ENCODE measurements at places on chromosomes 7 and 10. TPM values are rescaled to one million over a fixed set of nuclear protein-coding genes. Genes with fewer than 3 reads are reported as not detected.
A peak's percentile ranks its signal among the peaks of the same experiment; 100 is the strongest.

DNA sequence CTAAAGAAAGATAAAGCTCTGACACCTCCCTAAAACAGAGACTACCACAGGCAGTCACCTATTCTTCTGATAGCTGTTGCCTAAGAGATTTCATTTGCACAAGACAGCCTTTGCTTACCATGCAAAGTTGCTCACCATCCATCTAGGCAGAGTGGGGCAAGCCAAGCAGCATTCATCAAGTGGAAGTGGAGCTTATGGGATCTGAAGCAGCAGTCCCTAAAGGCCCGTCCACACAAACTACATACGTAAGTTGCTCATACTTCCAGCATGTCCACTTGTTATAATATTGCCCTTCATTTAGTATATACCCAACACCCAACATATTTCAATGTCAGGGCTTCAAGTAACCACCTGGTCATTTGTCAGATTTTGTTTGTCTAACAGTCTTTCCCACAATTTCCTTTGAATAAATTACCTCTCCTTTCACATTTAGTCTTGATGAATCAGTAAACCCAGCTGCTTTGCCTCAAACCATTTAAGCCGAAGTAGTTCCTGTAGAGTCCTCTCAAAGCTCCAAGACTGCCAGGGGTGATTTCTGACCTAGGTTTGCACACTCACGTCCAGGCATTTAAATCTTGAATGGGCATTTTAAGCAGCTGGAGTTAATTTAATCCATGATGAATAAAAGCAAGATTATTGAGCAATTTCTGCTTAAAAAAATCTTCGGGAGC, 67.9 kb downstream of the ATAD1 start:
- no peak for DNase-seq

DNA sequence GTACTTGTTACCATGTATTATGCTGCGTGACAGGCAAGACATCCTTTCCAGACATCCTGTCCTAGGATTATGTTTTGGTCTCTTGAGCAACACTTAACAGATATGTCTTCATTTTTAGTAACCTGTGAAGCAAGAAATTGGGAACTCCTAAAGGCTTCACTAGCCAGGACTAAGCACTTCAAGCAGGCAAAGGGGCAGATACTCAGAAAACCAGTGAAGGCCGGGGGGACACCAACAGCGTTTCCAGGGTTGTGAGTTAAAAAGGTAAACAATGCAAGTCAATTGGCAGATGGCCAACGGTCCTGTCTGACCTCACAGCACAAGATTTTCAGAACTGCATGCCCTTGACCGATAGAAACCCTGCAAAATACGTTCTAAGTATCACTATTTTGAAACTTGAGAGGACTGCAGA, 77.6 kb upstream of the SFMBT2 start:
- no peak for DNase-seq

DNA sequence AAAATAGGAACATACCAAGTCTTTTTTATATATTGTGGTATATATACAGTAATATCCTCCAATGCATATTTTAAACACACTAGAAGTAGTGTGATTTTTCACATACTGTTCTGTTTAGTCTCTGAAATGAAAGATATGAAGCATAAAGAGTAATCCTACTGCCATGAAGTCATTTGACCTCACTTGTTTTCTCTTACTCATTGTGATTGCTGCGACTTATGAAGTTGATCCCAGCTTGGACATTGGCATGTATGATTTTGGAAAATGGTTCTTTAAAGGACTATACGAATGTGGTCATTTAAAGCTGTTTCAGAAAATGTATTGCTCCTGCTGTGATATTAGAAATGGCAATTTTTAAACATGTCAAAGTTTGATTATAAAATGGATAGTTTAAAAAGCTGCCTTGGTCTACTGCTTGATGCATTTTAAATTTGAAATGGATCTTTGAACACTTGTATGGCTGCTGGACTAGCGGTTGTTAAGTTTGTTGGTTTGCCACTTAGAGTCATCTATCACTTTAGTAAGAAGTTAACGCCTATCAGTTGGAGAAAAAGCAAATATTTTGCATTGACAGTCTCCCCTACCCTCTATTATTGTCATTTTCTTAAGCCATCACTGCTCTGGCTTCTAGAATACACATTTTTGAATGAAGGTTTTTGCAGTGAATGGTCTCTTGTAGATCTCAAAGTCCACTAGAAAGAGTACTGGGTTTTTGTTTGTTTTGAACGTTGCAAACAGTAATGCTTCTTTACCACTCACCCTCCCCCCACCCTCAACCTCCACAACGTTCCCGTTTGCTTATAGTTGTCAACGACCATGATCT, 881 bp upstream of the PCGF5 start:
- no peak for DNase-seq

SLC18A2 gene
- total RNA-seq, result 1.6 TPM

DNA sequence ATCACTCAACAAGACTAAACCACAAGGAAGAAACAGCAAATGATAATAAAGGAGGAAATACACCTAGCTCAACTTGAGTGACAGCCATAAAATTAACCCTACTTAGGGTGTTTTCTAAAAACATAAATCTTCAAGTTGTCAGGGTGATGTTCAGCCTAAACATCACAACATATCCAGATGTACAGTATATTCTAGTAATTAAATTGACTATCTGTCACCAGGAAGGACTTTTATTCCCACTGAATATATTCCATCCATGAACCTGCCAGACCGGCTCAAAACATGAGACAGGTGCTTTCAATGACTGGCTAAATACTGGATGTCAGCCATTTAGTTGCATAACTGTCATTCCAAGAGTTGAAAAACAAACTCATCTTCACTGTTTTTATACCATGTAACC, 298.1 kb upstream of the NEBL start:
- peak; percentile 30 for DNase-seq

DNA sequence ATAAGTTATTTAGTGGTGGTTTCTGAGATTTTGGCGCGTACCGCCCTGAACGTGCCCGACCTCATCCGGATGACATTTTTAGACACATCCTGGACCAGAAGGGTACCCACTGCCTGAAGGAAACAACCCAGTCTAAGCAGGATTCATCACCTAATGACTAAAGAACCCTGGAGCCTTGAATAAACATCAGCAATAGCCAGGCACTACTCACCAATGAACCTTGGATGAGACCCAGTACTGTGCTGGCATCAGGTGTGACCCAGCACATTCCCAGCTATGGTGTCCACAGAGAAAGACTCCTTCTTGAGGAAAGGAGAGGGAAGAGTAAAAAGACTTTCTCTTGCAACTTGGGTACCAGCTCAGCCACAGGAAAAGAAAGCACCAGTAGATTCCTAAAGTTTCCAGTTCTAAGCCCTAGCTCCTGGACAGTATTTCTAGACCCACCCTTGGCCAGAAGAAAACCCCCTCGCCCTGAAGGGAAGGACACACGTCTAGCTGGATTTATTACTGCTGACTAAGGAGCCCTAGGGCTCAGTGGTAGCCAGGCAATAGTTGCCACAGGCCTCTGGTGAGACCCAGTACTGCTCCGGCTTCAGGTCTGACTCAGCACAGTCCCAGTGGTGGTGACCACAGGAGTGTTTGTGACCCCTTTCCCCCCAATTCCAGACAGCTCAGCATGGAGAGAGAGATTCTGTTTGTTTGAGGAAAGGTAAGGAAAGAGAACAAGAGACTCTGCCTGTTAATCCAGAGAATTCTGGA, 32.5 kb downstream of the ZNF277 start:
- DNase-seq, result no peak
